ENCODE measurements at places on chromosomes 7 and 10.

- DNase-seq = no peak
Measured at GRCh38 chr10:87613751-87614150, 45.9 kb upstream of the PAPSS2 start.

GRCh38 chr7:92809760-92810573, 26.4 kb downstream of the CDK6 start:
- DNase-seq = peak; percentile 81

DNA sequence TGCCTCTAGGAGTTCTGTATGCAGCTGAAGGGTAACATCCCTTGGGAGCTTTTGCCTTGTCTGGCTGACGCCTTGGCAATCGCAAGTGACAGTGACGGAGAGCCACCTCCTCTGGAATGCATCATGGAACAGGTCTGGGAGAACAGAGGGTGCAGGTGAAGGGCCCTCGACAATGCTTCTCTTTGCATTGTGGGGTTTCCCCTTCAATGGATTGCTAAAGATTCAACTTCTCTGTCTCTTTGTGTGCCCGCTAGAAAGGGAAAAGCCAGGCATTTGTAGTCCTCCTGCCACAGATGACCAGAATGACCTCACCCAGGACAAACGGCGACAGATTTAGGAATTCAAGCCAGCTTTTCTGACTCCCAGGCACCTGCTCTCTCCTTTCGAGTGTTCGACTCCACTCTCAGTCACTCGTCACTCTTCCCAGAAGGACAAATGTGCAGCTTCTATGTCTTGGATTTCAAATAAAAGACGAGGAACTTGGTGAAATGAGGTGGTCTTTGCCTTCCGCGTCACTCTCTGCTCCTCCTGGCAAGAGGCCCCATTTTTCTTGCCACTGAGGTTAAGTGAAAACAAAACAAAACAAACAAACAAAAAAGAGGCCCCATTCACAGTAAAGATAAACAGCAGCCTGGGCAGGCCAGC, 26.1 kb downstream of the IL2RA start:
- DNase-seq = no peak

GRCh38 chr10:124158592-124158991, 65.2 kb upstream of the CHST15 start:
- DNase-seq = no peak

GRCh38 chr7:96182424-96183158, 139.3 kb downstream of the SLC25A13 start:
- no peak for DNase-seq

- no peak for DNase-seq
Measured at GRCh38 chr10:49273082-49273465, 25.9 kb upstream of the C10orf71 start.

DNA sequence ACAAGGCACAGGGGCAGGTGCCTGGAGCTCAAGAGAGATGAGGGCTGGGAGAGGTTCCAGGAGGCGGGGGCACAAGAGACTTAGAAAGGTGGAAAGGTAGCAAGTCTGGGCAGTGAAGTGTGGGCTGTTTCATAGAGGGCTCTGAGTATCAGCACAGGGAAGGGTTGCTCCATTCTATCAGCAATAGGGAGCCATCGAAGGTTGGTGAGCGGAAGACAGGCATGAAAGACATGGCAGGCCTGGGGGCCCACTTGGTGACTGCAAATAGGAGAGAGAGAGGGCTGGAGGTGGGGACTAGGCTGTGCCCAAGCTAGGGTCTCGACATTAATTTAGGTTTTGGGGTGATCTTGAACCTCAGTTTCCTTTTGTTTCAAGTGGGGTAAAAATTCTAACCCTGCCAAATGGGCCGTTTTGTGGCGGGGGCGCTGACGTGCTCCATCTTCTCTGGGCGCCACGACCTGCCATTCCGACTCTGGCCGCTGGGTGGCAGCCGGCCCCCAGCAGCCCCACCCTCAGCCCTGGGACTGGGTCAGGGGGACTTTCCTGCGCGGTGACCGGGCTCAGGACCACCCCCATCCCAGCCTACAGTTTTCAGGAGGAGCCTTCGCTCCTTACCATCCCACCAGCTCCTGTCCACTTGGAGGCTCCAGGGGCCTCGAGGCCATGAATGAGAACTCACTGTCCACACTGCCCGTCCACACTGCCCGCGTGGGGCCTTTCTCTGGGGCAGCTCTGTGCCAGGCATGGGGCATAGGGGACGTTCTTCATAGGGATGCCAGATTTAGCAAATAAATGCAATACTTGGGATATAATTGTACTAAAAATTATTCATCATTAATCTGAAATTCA, 37.2 kb upstream of the PCBD1 start:
- DNase-seq = peak; percentile 29

- no peak for DNase-seq
Measured at GRCh38 chr10:126674741-126675515, 4.4 kb upstream of the C10orf90 start.

GRCh38 chr10:133258066-133258817, 18.4 kb downstream of the ADAM8 start:
- DNase-seq = peak; percentile 51

GRCh38 chr7:34081935-34082334, 176.6 kb downstream of the BMPER start:
- no peak for DNase-seq

DNA sequence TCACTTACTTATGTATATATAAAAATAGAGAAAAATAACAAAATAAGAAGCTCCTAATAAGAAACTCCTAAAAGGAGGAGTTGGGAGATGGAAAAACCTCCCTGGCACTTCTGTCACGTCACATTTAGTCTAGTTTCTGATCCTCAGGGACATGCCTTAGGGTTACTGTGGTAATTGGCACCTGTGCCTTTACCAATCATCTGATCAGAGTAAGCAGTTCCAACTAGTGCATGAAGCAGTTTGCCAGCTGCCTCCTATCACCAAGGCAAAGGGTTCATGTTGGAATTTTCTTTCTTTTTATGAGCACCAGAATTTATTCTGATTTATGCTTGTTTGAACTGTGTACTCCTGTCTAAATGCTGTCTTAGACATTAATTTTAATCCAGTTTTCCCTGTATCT, 49.9 kb downstream of the ARL4A start:
- DNase-seq = no peak

GRCh38 chr7:145584401-145584800, 532.2 kb upstream of the CNTNAP2 start:
- DNase-seq = no peak

DNA sequence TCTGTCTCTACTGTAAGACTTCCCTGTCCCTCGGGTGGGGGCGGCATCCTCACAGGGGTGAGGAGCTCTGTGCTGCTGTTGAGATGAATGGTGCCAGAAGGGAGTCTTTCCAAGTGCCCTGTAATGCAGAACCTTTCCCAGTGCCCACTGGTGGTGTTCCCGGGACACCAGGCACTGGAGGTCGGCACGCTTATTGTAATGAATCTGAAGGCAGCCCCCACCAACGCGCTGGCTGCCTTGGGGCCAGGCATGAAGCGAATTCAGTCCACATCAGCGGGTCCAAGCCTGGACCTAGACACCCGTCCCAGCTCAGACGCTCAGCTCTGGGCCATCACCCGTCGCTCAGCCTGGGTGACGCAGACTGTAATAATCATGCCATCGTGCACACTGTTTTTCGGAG, 592.9 kb downstream of the DNAJB6 start:
- no peak for DNase-seq

GRCh38 chr10:38146579-38147333, 52.6 kb downstream of the ZNF37A start:
- DNase-seq = no peak

DNA sequence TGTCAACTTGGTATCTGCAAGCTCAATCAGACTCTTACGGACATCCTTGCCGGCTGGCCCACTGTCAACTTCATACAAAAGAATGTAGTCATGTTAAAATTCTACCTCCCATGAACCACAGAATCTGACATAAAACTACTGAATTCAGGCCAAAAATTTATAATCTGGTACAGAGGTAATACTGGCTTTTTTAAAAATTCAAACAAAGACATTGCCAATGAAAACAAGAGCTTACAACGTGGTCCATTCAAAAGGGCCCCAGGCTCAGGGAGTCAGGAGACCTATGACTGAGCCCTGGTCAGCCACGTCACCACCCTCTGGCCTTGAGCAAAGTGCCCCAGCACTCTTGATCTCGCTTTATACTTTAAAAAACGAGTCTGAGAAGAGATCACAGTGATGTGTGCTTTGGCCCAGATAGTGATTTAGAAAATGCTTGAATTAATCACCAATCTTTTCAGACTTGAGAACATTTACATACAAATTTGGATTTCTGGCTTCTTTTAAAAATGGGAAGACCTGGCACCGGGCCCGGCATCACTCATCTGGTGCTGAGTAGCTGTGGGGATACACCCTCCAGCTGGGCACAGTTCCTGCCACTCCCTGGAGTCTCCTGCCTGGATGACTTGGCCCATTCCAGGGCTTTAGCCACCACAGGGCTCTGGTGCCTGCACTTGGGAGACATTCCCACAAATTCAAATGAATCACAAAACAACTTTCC, 94.1 kb downstream of the PIP4K2A start:
- DNase-seq = no peak

DNA sequence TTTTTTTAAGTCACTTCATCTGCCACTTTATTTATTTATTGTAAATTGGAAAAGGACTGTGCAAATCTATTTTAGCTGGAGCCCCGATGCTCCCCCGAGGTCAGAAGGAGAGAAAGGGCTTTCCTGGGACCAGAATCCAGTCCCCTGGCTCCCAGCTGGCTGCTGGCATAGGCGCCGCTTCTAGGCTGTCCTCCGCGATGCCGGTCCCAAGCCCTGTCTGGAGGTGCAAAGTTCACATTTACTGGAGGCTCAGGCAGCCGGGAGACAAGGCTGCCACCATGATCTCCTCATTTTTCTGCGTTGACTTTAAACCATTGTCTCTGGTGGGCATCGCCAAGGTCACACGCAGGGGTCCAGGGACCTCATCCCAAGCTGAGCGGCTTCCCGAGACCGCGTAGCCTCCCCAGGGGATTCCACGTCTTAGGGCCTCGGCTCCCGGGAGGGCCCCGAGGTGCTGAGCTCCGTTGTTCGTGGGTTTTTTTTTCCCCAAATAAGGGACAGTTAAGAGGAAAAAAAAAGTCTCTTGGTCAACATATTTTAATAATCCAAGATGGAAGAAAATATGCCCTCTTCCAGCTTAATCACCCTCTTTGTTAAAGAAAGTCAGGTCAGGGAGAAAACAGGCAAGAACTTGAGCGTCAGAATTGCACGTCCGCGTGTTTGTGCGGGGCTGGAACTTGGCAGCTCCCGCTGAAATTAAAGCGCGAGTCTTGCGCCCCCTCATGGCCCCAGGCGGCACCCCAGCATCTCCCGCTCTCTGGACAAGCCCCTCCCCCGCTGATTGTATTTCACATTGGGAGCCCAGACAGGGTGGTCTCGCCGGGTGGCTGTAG, 11.9 kb downstream of the RGR start:
- DNase-seq = no peak

GRCh38 chr10:131127610-131128009, 183.9 kb downstream of the TCERG1L start:
- DNase-seq = no peak

DNA sequence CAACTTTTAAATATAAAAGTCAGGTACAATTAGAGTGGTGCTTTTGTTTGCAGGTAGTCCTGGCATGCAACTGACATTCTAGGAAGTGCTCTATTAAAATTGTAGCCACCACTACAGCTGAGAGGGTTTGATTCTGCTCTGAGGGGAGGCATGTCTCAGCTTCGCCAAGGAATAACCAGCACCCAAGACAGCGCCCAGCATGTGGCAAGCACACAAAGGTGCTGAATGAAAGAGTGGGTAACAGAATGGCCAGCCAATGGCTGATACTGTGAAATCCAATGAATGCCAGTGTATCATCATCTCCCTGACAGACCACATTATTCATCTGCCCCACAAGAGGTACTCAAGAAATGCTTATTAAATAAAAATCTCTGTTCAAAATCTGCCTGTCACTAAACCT, 6.9 kb downstream of the PARP12 start:
- DNase-seq = no peak

DNA sequence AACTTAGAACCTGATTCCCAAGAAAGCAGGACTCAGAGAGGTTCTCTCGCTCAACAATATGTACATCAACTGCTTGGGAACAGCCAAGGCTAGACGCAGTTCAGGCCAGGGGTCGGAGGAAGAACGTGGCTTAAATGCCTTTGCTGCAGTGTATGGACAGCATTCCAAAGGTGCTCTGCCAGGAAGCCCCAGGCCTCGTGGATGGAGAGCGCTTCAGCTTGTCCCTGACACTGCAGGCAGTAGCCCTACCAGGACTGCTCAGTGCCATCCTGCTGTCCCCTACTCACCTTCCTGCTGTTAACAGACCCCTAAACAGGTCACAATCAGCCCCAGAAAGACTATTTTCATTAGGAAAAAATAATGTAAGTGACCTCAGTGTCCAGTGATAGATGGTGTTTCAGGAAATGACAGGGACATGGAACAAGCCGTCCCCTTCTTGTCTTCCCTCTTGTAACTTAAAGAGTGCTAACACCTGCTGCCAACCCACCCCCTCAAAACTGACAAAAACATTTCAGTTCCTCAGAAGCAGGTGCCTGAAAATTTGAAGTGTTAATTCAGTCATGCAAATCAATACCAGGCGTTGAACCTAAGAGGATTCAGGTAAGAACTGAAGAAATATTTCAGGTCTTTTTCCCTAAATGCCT, 16.5 kb downstream of the CREB3L2 start:
- no peak for DNase-seq

- no peak for DNase-seq
Measured at GRCh38 chr7:1864161-1864940, 194.3 kb downstream of the ELFN1 start.

DNA sequence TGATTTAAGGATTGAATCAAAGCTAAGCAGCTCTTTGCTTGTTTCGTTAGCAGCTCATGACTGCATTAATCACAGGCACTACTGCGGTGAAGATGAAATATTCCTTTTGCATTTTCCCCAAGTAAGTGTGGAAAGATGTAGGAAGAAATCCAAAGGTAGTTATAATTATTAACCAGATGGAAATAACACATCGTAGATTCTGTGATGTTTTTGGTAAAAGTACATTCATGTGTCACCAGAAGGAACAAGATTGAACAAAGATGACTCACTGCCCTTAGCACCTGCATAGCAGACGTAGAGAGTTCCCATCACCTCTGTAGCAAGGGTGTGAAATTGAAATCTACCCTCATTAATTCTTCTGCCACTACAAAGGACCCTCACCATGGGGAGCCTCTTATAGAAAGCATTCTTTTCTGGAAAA, 37.1 kb downstream of the SMURF1 start:
- no peak for DNase-seq

DNA sequence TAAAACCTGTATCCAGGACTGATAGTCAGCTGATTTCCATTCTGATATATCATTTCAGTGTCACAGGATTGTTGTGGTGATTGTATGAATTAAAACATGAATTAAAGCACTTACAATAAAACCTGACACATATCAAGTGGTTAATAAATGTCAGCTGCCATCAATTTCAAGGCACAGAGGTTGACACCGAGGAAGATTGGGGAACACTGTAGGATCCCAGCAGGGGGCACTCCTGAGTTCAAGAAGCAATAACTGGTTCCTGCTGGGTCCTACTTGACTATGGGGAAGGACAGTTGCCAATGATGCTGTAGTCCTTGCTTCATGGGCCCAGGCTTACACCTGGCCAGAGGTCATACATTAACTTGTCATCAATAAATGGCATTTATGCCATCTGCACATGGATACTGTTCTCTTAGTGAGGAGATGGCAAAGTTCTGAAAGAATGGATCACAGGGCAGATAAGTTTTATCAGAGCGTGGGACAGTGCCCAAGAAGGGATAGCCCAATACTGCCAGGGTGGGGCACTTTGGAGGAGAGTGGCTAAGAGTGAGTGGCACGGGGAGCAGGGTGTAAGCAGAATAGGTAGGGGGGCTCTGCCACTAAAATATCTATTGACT, 24.1 kb downstream of the FZD1 start:
- DNase-seq = peak; percentile 50

- DNase-seq = no peak
Measured at GRCh38 chr10:88190540-88191235, 327.3 kb downstream of the PTEN start.

- DNase-seq = no peak
Measured at GRCh38 chr7:105745681-105746330, 130.6 kb downstream of the ATXN7L1 start.
